ENCODE measurements at places on chromosomes 16 and 17.

- DNase-seq = peak; percentile 19
Measured at GRCh38 chr17:76681222-76682137, 29.3 kb downstream of the MXRA7 start.

DNA sequence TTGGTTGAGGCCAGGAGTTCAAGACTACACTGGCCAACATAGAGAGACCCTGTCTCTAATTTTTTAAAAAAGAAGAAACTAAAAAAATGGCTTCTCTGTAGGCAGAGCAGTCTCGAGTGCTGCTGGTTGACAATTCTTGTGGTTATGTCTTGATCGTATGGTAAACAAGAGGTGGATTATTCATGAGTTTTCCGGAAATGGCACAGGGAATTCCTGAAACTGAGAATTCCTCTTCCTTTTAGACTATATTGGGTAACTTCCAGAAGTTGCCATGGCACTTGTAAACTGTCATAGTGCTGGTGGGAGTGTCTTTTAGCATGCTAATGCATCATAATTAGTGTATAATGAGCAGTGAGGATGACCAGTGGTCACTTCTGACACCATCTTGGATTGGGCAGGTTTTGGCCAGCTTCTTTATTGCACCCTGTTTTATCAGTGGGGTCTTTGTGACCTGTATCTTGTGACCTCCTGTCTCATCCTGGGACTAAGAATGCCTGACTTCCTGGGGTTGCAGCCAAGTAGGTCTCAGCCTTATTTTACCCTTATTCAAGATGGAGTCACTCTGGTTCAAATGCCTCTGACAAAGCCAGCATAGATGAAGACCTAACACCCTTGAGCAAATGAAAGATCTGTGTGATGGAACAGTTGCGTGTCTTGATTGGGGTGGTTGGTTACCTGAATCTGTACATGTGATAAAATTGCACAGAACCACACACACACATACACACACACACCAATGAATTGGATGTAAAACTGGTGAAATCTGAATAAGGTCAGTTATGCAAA, 30.2 kb downstream of the BMERB1 start:
- DNase-seq = no peak

GRCh38 chr17:37770631-37771518, 26.0 kb upstream of the HNF1B start:
- DNase-seq = peak; percentile 7

- DNase-seq = no peak
Measured at GRCh38 chr16:50467559-50467942, 80.6 kb upstream of the NKD1 start.

DNA sequence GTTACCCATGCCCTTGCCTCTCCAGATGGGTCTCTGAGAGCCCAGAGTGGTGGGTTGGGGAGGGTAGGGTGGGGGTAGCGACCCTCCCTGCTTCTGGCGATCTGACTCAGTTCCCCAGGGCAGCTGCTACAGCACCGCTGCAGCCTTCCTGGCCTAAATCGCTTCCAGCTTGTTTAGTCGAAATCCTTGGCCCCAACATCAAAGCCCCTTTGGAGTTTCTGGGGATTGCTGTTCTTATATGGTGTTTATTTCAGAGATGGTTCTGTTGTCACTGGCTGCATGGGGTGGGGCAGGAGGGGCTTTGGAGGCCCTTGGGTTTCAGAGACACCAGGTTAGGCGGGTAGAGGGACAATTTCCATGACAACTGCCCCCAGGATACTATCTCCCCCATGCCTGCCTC, 35.9 kb downstream of the FZD2 start:
- no peak for DNase-seq

DNA sequence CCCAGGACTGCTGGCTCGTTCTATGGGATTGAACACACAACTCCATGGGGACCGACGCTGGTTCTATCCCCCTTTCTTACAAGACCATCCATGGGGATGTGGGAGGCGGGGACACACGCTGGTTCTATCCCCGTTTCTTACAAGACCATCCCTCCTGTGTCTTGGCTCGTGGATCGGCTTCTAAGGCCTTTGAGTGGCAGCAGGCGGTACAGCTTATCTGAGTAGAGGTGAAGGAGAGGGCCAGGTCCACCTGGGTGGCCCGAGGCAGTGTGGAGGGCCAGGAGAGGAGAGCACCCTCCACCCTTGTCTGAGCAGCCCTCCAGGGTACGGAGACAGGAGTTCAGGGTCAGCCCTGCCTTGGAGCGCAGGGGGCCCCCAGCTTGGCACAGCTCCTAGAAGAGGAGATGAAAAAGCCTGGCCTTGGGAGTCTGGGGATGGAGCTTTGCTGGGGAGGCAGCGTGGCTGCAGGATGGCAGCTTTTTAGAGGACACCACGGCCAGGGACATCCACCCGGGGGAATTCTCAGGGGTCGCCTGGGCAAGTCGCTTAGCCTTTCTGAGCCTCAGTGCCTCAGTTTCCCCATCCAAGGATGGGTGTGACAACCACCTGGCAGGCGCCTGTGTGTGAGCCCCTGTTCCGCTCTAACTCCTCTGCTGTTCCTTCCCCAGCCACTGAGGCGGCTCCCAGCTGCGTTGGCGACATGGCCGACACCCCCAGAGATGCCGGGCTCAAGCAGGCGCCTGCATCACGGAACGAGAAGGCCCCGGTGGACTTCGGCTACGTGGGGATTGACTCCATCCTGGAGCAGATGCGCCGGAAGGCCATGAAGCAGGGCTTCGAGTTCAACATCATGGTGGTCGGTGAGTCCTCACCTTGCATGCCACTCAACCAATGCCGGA, 341.0 kb downstream of the SEC14L1 start:
- DNase-seq = no peak

GRCh38 chr17:12312692-12313091, 292.0 kb downstream of the MAP2K4 start:
- no peak for DNase-seq

DNA sequence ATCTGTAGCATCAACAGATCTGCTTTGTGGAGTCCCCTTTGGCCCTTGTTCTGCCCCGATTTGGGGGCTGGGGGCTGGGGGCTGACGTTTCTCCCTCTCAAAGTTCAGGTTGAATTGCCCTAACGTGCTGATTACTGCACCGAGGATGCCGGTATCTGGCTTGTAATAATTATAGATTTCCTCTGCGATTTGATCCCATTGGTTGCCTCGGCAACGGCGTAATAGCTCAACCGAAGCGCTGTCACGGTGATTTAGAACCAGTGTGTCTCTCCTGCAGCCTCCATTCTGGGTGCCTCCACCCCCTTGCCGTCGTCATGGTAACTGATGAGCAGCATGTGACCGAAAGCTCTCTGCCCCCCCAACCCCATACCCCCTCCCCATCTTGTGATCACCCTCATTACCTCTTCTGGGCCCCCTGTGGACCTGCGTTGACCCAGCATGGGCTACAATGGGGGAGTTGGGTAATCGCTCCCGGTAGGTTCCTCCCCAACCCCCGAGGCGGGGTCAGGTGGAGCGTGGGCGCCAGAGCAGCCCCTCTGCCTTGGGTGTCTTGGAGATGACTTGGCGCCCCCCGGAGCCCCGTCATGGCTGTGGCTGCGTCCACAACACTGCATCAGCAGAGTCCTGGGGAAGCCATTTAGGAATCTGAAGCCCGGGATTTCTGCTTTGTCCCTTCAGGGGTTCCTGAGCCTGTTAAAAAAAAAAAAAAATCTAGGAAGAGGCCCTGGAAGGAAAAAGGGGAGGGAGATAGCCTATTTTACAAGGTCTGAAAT, 38.4 kb downstream of the ABAT start:
- DNase-seq = peak; percentile 55

- DNase-seq = no peak
Measured at GRCh38 chr17:17906418-17907215, 65.6 kb downstream of the TOM1L2 start.

GRCh38 chr16:88983771-88984687, 7.0 kb upstream of the CBFA2T3 start:
- no peak for DNase-seq

DNA sequence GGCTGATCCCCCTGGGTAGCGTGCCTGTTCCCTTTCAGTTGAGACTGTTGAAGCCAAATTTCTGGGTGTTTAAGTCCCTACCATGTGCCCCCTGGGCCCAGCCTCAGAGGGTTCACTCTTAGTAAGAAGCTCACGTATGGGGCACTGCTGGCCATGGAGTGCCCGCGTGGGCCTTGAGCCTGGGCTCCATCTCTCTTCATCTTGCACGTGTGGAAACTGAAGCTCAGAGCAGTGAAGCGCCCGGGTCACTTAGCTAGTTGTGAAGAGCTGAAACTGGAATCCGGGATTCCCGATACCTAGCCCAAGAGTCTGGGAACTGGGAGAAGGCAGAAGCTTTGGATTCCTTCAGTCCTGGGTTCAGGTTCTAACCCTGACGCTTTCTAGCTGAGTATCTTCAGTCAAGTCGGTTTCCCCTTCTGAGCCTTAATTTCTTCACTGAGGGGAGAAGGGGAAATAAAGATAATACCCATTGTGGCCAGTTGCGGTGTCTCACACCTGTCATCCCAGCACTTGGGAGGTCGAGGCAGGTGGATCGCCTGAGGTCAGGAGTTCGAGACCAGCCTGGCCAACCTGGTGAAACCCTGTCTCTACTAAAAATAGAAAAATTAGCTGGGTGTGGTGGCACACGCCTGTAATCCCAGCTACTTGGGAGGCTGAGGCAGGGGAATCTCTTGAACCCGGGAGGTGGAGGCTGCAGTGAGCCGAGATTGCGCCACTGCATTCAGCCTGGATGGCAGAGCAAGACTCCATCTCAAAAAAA, 103.9 kb downstream of the OR1D5 start:
- DNase-seq = no peak

DNA sequence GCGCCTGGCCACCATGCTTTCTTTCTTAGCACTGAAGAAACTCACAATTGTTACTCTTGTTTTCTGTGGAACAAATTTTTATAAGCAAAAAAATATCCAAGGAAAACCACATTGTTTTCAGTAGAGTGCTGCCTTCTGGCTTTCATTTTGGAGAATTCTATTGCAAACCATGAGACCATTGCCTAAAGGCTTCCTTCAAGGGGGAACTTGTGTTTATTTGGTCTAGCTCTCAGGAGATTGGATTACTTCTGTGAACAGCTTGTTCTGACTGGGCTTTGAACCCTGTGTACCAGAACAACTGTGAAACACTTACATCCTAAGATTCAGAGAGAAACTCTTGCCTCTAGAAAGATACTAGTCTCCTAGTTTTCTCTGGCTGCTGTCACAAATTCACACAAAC, 32.1 kb downstream of the TOM1L1 start:
- no peak for DNase-seq

- no peak for DNase-seq
Measured at GRCh38 chr17:43219746-43220380, 8.2 kb downstream of the TMEM106A start.

DNA sequence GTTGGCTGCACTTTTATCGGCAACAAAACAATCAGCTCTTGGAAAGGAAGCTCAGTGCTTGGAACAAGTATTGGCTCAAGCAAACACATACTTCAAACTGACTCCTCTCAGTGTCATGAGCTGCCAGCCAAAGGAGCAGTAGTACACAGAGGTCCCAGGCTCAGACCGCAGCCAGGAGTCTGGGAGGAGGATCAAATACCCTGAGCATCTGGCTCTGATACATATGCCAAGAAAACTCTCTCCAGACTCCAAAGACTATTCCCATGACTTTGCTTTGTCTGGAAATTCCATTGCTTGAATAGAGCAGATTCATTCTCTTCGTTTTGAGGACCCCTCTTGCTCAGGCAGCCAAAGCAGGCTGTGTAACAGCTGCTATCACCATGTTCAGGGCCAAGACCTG, 501.6 kb upstream of the PSMD7 start:
- DNase-seq = peak; percentile 3

GRCh38 chr17:77318021-77318420, 177.3 kb downstream of the SEC14L1 start:
- DNase-seq = no peak

DNA sequence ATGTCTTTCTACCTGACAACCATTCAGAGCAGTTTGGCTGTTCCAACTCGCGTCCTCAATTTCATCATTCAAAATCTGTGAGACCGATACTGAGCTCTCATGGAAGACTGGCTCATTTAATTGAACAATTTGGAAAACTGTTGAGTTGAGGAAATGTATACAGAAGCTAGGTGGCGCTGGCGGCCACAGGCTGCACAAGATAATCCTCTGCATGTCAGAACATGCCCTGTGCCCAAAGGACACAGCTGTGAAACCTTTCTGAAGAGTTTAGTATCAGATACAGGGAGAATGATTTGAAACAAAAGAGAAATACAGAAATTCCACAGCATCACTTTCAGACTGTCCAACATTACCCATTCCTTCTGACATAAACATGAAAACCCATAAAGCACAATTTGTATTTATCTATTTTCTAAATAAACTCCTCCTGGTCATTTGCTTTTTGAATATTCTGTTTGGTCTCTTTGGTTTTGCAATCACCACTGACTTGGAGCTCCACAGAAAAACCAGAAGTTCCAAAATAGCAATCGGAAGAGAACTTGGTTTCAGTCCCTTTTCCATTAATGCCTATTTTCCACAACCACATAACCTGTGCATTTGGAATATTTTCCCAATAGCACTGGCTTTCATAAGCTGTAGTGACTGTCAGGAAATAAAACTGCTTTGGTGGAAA, 192.8 kb downstream of the MAP2K6 start:
- DNase-seq = peak; percentile 77

GRCh38 chr16:54654429-54654828, 276.2 kb upstream of the IRX5 start:
- DNase-seq = no peak
